ENCODE measurements at places on chromosomes 5 and 9.

DNA sequence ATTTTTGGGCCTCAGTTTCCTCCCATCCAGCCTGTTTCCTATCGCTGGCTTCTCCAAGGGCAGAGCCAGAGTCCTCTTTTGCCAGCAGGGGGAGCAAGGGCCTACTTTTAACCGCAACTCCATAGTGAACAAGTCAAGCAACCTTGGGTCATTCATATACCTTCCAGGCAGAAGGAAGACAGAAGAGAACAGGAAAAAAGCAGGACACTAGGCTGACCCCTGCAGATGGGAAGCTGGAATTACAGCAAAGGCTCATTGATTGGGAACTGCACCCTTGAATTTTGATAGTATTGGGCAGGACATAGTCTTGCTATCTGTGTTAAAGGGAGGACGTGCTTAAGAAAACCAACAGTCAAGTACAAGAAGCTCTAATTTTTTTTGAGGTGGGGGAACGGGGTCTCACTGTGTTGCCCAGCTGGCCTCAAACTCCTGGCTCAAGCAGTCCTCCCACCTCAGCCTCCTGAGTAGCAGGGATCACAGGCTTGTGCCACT, 30.1 kb downstream of the QRFP start:
- DNase-seq = peak; percentile 40

DNA sequence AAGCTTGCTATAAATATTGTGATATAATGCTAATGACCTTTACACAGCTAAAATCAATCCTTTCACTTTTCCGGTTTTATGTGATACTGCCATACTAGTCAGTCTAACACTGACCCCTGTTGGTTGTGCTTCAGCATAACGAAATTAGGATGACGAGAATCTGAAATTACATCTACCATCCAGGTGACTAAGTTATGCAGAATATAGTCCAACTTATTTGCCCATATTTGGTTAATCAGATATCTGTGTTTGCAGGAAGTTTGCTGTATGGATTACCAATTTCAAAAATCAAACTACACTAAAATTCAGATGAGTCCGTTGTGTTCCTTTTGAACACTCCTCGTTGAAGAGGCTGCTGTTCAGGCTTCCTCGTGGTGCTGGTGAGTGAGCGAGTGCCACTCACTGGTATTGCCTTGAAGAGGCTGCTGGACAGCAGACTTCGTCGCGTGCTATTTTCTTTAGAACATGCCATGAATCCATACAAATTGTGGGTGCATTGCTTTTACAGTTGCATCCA, 32.5 kb downstream of the TENT4A start:
- peak; percentile 26 for DNase-seq

GRCh38 chr5:135930029-135930948, 24.5 kb downstream of the LECT2 start:
- no peak for DNase-seq

- no peak for DNase-seq
Measured at GRCh38 chr9:116605904-116606341, 81.2 kb upstream of the TRIM32 start.

DNA sequence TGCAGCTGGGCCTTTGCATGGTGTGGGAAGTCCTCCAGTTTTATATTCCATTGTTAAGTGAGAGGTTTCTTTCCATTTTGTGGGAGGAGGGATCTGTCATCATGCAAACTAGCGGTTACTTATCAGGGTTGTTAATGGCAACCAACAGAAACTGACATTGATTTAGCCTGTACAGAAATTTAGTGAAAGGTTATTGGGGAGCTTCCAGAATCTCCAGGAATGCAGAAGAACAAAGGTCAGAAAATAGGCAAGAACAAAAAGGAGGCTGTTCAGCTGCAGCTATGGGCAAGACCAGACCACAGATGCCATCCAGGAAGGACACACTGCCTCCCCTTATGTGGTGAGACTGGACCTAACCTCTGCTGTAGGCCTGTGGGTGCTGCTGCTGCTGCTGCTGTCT, 395.8 kb downstream of the KDM4C start:
- no peak for DNase-seq

- no peak for DNase-seq
Measured at GRCh38 chr9:70250221-70250620, 8.6 kb upstream of the SMC5 start.
